T-helper 22 cell (primary cell): ENCODE measurements at places on chromosomes 16 and 17.

DNA sequence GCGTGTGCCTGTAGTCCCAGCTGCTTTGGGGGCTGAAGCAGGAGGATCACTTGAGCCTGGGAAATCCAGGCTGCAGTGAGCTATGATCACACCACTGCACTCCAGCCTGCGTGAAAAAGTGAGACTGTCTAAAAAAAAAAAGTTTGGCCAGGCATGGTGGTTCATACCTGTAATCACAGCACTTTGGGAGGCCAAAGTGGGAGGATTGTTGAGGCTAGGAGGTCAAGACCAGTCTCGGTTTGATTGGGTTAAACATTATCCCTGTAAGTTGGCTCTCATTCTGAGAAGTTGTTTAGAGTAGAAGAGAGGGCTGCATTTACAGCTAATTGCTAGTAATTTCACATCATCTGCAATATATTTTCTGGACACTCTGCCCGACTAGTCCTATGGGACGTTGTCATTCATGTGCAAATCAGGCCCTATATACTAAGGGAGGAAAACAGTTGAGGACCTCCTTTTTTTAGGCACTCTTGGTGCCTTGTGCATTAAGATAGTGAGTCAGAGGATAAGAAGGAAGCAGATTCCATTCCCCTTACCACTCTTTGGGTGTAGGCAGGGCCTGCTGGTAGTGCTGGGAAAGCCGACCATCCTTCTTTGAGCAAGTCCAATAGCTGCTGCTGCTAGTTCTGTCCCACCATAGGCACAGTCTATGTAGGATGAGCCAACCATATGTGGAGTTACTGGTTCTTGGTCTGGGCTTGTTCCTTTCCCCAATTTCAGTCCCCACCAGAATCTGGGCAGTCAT, 18.7 kb downstream of the HMOX2 start:
- DNase-seq = no peak

GRCh38 chr17:7024402-7024785, 1.5 kb downstream of the BCL6B start:
- no peak for DNase-seq

DNA sequence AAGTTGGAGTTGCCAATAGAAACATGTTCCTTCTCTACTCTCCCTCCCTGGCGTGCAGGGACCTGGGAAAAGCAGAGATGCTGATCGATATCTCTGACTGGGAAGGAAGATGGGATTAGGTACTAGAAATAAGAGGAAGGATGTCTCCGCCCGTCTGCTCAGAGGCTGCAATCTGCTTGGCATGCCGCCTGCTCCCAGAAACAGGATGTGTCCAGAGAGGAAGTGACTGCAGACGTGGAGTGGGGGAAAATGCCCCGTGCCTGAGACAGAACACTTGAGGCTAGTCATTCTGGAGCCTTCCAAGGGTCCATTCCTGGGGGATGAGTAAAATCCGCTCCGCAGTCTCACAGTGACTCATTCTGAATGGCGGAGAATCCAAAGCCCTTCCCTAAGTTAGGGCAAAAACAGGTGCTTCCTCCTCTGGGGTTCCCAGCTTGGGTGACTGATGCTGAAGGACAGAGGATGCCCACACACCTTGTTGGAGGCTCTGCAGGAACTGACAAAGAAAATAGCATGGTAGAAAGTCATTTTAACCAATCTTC, 45.0 kb upstream of the SMURF2 start:
- no peak for DNase-seq

DNA sequence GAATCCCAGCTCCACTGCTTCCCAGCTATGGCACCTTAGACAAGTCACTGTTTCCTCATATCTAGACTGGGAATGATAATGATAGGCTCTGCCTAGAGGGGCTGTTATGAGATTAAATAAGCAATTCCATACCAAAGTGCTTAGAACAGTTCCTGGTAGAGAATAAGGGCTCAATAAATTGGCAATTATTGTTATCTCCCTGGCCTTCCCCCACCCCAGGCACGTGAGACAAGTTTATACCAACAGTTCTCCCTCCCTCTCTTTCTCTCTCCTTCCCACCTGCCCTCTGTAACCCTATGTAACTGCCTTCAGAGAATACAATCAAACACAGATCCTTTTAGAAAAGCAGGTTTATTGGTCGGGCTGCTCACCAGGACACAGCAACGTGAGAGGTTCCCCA, 13.9 kb upstream of the STAT3 start:
- DNase-seq = no peak

- DNase-seq = no peak
Observed at GRCh38 chr17:64498308-64499203, 1.7 kb upstream of the POLG2 start.

DNA sequence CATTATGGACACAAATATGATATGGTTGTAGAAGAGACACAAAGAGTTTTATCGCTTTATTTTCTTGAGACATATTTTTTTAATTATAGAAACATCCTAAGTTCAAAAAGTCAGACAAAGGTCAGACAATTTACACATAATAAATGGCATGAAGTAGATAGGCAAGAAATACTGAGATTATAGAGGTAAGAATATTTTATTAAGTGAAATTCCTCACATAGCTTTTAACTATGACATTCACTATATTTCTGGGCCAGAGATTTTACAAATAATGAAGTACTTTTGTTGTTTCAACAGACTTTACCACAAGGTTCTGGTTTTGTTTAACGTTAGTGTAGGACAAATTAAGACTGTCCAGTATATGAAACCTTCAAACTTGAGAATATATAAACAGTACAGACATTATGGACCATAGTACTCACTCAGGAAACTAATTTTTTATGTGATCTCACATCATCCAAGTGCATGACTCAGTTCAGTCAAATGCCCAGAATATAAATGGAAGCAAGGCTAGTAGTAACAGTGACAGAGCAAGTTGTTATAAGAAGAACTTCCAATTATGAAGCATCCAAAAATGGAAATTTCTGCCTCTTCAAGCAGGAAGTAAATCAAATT, 394.8 kb downstream of the KCNJ2 start:
- no peak for DNase-seq

DNA sequence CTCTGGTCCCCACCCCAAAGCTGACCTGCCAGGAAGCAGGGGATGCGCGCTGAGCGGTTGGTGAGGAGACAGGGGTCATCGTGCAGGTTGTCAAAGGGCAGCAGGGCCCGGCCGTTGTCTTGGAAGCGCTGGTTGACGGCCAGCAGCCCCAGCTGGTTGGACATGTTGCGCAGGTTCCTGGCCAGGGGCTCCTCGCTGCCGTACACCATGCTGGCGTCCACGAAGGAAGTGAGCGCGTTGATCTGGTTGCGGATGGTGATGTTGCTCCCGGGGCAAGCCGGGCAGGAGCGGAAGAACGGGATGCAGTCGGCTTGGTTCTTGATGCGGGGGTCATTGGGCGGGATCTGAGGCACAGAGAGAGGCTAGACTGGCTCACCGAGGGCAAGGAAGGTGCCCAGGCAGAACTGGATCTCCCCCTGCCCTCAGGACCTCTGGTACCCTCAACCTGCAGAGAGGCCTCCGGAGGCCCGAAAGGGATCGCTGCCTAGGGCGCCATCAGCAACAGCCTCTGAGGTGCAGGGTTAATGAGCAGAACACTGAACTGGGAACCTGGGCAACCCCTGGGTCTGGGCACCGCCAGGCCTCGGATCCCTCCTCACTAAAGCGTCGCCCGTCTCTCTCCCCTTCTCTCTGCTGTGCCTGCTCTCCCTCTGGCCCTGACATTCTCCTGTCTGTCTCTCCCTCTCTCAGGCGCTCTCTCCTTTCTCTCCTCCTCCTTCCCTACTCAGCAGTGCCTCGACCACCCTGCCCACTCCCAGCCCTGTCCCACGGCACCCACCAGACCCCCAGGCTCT, 2.7 kb downstream of the MPO start:
- no peak for DNase-seq

GRCh38 chr17:59331929-59332748, 684 bp downstream of the YPEL2 start:
- DNase-seq = peak; percentile 5
